ENCODE measurements at places on chromosomes 5 and 9. TPM values are rescaled to one million over a fixed set of nuclear protein-coding genes. Genes with fewer than 3 reads are reported as not detected.

The MARCHF6 gene
- 248 TPM for total RNA-seq

The FOXD4 gene
- total RNA-seq: 1.6 TPM

The ANKRD31 gene
- total RNA-seq: 1.2 TPM

The RNF180 gene
- total RNA-seq: 110 TPM

The GABRA1 gene
- total RNA-seq: 76.6 TPM

All from diencephalon (tissue), 1 donor.